ENCODE measurements at places on chromosomes 2 and 18.

DNA sequence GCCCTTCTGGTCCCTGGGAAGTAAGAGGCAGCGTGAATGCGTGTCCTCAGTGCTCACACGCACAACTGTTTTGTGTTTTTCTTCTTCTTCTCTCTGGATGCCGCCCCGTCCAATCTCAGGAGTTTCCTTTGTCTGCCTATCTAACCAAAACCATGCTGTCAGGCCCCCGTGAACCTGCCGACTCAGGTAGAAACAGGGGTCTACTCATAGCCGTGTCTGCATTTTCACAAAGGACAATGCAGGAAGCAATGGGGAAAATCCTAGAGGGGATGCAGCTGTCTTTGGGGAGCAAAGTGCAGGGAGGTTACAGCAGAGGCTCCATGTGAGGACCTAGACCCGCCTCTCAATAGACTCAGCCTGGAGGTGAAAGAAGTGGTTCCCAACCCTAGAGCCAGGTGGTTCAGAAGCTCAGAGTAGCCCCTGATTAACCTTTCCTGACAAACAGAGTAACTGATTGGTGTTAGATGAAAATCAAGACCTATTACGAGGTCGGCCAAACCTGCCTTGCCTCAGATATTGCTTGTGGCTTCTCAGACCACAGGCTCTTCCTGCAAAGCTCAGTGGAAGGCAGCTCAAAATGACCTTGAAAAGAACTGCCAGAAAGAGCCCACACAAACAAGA, 49.3 kb downstream of the CD226 start:
- DNase-seq = peak; percentile 48

- DNase-seq = no peak
Observed at GRCh38 chr2:240785424-240786335, 34.3 kb downstream of the KIF1A start.

DNA sequence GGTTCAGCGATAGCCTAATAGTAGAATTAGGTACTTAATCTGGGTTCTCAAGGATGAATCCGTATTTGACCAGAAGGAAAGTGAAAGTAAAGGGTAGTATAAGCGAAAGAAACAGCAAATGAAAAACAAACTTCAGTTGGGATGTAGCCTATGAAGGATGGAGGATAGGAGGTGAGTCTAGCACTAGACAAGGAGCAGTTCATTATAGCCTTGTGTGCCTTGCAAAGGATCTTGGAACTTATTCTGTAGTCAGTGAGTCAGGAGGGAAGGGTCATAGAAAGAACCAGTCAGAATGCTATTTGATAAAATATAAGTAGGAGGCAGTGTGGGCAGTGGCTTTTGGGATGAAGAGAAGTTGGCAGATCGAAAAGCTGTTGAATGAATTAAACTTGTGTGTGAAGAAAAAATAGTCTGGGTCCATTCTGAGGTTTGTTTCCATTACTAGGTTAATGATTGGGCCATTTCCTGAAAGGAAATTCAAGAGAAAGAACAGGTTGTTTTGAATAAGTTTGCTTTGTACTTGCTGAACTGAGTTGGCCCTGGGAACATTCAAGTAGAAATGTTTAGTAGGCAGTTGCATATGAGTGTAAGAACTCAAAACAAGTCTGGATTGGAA, 48.5 kb downstream of the ANKRD12 start:
- no peak for DNase-seq

- DNase-seq = no peak
Observed at GRCh38 chr2:66559672-66560071, 124.7 kb downstream of the MEIS1 start.

- DNase-seq = no peak
Observed at GRCh38 chr2:106028192-106028591, 165.9 kb downstream of the UXS1 start.

GRCh38 chr2:227761740-227762476, 16.2 kb downstream of the SCYGR8 start:
- DNase-seq = no peak

DNA sequence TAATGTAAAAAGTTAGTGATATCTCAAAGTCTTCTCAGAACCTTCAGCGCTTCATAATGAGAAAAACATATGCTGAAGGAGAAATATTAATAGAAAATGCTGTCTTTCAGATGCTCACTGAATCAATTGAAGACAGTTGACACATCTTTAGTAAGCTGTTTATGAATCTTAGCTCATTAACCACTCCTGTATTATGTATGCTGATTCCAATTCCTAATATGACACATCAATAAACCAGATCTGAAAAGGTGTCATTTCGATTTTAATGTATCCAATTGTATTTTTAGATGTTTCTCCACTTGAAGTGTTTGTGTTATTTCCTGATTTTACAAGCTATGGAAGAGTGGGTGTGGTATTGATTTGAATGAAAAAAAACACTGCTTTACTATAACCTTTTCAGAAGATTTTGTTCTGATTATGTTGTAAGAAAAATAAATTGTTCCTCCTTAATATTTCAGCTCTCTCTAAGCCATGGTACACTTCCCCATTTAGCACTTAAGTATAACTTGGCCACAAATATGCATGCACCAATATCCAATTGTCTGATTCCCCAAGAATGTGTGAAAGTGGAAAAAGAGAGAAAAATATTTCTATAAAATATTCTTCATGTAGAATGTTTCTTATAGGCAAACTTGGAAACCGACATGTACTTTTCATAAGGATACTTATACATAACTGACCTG, 569.8 kb downstream of the ARHGAP15 start:
- DNase-seq = no peak
